ENCODE measurements at places on chromosomes 11 and 22.
A peak's percentile ranks its signal among the peaks of the same experiment; 100 is the strongest.

- no peak for DNase-seq
These were observed 47.6 kb upstream of the PARVG start for GRCh38 chr22:44133161-44133560.

- no peak for DNase-seq
These were observed 63.5 kb upstream of the PHOX2A start for GRCh38 chr11:72307439-72307838.

GRCh38 chr22:38497869-38498268 lies 8.2 kb downstream of the DDX17 start:
- DNase-seq, result no peak

DNA sequence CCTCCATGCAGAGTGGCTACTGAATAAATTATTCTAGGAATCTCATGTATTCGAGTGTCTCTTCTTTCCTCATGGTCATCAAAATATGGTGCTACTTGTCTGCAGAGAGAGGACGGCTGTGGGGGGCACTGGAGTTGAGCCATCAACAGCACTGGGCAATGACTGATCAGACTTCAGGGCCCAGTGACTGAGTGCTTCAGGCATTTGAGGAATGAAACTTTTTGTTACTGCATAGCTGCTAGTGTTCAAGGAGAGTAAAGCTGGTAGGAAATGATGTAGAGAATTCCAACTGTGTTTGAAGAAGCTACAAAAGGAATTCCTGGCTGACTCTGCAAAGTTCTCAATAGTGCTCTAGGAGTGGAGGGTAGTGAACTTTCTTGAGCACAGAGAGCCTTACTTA lies 277.7 kb downstream of the CADM1 start:
- DNase-seq, result peak; percentile 97

- DNase-seq, result no peak
These were observed 64.7 kb downstream of the LDLRAD3 start for GRCh38 chr11:36008584-36008983.

DNA sequence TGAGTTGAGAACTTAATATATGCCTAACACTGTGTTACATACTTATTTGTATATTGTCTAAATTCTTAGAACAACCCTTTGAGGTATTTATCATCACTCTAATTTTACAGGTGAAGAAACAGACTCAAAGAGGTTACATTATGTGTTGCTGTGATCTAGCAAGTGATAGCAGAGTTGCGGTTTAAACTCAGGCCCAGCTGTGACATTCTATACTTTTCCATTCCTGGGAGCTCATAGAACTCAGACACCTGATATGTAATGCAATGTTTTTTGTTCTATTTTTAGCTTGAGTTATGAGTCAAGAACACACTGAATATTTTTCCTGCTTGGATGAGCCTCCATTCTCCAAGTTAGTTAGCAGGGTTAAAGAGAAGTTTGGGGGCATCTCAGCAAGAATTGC lies 449.7 kb upstream of the DDI1 start:
- peak; percentile 34 for DNase-seq

- no peak for DNase-seq
These were observed 58.6 kb upstream of the EIF3D start for GRCh38 chr22:36587289-36588154.

DNA sequence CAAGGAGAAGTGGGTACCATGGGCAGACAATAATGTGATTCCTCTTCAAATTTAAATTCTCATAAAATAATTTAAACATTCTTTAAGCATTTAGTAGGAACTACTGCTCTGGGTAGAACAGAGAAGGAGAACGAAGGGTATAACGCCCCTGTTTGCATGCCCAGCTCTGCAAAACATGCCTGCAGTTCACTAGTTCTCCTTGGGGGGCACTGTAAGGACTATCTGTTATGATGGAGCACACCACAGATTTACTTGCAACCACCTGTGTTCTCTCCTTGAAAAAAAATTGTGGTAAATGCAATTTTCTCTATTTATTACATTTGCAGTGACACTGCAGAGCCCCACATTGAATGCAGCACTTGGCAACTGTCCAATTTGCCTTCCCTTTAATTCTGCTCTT lies 100.3 kb downstream of the GUCY1A2 start:
- DNase-seq, result peak; percentile 8

DNA sequence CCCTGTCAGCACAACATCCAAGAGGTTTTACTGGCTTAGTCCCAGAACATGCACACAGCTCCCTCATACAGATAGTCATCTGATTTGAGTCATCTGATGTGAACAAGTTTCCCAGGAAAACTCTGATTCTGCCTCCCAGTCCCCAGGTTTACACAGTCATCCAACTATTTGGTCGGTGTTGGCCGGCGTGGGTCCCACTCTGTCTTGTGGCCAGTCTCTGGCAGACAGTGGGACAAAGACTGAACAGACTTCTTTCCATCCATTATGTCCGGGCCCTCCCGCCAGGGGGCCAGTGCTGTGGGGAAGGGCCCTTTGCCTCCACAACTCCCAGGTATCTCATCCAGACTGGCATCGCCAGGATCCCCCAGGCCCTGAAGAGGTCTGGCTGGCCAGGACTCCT lies 60.0 kb downstream of the BTG4 start:
- no peak for DNase-seq

DNA sequence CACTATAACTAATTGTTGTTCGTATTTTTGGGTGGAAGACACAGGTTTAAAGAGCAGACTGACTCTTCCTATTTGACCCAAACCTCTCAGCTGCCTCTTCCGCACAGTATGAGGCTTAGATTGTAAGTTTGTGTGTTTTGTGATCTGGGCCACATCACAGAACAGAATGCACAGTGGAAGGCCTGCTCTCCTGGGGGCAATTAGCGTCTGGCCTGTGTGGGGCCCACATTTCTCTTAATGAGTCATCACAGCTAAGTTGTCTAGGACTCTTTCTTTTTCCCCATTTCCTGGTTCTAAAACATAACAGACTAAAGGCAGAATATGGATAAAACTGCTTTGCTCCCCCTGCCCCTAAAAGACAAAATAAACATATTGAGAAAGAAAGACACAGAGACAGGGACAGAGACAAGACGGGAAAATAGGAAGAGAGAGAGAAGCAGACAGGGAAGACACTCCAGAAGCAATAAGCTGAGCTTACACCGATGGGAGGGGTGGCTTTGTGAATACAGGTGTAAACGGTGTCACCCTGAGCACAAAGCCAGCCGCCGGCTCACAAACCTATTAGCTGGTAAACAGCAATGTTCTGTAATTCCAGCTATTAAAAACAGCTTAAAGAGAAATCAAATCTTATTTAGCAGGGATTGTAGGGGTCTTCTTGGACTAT lies 127.4 kb upstream of the OPCML start:
- DNase-seq, result no peak

DNA sequence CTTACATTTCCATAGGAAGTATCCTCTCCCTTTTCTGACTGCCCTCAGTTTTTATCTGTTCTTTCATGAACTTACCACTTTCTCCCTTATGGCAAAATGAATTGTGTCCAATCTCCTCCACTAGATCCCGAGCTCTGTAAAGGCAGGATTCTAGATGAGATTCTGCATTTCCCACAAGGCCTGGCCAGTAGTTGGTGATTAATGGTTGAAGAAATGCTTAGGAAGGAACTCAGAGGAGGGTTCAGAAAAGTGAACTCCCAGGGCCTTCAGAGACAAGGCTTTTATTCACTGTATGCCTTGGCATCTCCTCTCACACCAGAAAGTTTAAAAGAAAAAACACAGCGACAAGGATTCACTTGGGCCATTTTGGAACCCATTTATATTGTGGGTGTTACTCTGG lies 66.2 kb downstream of the CCDC81 start:
- no peak for DNase-seq

DNA sequence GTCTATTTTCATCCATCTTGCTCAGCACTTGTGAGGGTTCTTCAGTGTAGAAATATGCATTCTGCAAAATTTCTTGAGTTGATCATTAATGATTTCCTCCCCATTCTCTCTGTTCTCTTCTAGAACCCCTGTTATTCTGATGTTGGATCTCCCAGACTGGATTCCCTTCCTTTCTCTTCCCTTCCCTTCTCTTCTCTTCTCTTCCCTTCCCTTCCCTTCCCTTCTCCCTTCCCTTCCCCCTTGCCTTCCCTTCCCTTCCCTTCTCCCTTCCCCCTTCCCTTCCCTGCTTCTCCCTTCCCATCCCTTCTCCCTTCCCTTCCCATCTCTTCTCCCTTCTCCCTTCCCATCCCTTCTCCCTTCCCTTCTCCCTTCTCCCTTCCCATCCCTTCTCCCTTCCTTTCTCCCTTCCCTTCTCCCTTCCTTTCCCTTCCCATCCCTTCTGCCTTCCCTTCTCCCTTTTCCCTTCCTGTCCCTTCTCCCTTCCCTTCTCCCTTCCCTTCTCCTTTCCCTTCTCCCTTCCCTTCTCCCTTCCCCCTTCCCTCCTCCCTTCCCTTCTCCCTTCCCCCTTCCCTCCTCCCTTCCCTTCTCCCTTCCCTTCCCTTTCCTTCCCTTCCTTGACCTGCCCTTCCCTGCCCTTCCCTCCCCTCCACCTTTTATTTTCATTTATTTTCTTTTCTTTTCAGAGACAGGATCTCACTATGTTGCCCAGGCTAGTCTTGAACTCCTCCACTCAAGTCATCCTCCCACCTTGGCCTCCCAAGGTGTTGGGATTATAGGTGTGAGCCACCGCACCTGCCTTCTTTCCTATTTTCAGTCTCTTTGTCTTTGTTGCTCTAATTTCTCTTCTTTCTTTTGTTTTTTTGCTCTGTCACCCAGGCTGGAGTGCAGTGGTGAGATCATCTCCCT lies 24.9 kb upstream of the RBFOX2 start:
- DNase-seq, result no peak

DNA sequence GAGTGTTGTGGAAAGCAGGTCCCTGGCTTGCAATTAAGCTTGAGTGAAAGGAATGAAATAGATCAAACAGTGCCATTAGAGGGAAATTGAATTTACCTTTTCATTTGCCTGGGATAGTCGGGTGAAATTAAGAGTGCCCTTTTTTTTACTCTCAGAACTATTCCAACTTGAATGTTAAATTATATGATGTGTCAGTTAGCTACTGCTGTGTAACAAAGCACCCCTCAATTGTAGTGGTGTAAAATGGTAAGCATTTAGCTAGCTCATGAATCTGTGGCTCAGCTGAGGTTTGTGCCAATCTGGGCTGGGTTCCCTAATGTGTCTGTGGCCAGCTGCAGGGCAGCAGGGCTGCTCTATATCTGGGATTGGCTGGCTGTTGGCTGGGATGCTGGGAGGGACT lies 571.4 kb downstream of the MN1 start:
- no peak for DNase-seq

DNA sequence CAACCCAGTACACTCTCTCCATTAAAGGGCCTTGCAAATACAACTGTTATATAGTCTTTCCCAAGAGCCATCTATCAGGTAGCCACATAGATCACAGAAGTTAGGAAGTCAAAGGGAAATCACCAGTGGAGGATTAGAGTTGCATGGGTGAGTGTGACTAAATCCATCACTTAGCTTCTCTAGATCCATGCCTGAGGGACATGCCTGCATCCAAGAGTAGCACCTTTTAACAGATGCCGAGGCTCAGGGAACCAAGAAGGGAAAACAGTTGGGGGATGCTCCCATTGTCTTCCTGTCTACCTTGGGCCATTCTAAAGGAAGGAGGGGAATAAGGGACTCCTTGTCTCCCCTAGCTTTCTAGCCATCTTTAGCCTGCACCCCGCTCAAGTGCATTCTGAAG lies 77.9 kb downstream of the XRRA1 start:
- no peak for DNase-seq

- DNase-seq, result peak; percentile 48
These were observed 106.8 kb upstream of the ALX4 start for GRCh38 chr11:44416776-44417175.

DNA sequence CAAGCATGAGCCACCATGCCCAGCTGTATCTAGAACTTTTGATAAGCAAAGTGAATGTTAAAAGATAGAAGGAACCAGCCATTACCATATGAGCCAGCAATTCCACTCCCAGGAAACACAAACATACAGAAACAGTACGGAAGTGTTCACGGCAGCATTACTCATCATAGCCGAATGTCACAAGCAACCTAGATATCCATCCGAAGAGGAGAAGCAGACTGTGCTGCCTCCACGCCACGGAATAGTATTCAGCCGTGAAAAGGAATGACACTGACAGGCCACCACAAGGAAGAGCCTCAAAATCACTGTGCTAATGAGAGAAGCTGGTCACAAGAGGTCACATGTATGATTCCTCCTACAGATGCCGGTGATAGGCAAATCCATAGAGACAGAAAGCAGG lies 17.6 kb upstream of the MGAT3 start:
- DNase-seq, result no peak

GRCh38 chr11:85732965-85733364 lies 47.0 kb upstream of the CCDC89 start:
- DNase-seq, result no peak

- DNase-seq, result no peak
These were observed 80.7 kb downstream of the RBFOX2 start for GRCh38 chr22:35947794-35948425.

DNA sequence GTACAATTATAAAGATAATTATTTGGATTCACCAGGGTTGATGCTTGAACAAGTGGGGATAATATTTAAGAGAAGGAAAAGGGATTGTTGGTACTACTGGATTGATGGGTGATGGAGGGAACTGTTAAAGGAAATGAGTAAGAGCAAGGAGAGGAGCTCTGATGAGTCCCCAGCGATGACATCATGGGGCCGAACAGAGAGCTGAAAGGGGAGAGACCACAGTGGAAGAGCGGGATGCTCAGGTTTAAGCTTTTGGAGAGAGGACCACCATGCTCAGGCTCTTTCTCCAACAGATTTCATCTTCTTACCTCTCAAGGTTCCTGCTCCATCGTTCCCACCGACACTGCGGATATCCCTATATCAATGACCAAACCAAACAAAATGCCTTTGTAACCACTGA lies 568.7 kb downstream of the ETS1 start:
- DNase-seq, result no peak

DNA sequence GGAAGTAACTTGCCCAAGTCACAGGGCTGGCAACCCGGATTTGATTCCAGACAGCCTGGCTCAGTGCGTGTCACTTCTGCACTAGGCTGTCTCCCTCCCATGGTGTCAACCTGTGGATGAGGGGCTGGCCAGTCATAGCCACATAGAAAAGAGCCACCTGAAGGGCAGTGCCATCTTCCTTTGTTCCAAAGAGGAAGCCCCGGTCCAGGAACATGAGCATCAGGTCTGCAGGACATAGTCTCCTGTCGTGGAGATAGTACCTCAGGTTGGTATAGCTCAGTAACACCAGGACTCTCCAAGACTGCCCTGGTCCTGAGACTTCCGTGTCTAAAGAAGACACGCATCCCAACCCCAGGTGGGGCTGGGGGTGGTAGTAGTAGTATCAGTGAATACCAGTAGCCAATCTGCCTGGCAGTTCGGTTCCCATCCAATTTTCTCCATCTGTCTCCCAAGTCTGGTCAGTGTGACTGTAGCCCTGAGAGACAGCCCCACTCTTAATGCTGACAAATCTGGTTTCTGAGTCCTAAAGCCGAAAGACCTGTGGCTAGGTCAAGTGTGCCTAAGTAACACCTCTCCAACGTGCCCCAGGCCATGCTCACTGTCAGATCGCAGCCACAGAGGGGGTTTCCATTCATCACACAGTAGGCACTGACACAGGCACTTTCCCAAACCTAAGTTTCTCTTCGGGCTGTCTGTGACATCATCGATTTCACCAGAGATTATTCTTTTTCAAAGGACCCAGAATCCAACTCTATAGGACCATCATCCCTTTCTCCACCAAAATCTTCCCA lies 33.1 kb downstream of the C11orf58 start:
- DNase-seq, result no peak

Measured in renal cortical epithelial cell (primary cell).